CD4-positive, alpha-beta T cell treated with Interleukin-15 for 4 hours (primary cell): ENCODE measurements at places on chromosomes 3 and 15.

DNA sequence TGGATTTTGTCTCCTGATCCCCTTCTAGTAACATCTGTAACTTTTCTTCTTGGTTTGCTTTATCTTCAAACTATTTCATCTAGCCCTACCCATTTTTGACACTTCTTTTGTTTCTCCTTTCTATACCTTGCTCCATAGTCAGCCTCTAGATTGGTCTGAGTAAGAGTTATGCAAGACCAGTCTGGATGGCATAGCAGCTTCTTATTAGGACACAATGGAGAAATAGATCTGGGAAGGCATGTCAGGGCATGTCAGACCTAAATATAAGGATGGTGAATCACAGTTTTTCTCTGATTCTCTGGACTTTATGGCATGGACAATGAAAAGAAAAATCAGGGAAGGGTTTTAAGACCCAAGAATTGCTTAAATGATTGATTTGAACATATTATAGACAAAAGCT, 452.5 kb downstream of the RAP2B start:
- DNase-seq, result no peak

GRCh38 chr15:100211855-100212850, 129.6 kb downstream of the ADAMTS17 start:
- DNase-seq, result no peak

DNA sequence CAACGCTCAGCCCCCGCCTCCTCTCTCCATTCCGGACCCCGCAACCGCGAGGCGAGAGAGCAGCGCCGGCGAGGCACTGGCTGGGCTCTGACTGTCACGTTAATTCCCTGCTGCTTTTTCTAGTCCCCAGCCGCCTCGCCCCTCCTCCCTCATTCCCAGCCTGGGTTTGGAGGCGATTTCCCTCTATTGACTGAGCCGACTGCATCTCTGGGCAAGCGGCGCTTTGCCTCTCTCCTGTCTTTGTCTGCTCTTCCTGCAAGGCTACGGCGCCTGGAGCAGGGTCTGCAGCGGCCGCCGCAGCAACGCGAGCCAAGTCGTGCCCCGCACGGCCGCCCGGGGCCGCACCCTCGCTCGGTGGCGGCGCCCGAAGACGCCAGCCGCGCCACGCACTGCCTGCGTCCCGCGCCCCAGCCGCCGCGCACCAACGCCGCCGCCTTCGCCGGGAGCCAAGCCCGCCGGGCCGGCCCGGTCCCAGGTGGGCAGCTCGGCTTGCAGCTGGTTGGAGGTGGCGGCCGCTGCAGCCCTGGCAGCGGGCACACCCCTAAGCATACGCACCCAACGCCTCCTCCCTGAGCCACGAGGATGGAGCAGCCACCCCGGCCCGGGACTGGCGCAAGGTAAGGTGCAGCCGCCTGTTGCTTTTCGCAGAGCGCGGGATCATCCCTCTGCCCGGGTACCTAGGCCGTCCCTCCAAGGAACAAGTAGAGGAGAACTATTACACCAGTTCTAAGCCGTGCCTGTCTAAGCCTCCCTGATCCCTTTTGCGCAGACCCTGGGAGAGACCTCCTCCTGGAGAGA, at the start of gene LRRC3B:
LRRC3B (plus strand) TSS at position 152 of the 798 bp plus-strand sequence. CDS start 86,901 bp downstream, outside the sequence.
- DNase-seq, result no peak

- no peak for DNase-seq
Observed at GRCh38 chr3:59056706-59057105, 6.9 kb upstream of the CFAP20DC start.

DNA sequence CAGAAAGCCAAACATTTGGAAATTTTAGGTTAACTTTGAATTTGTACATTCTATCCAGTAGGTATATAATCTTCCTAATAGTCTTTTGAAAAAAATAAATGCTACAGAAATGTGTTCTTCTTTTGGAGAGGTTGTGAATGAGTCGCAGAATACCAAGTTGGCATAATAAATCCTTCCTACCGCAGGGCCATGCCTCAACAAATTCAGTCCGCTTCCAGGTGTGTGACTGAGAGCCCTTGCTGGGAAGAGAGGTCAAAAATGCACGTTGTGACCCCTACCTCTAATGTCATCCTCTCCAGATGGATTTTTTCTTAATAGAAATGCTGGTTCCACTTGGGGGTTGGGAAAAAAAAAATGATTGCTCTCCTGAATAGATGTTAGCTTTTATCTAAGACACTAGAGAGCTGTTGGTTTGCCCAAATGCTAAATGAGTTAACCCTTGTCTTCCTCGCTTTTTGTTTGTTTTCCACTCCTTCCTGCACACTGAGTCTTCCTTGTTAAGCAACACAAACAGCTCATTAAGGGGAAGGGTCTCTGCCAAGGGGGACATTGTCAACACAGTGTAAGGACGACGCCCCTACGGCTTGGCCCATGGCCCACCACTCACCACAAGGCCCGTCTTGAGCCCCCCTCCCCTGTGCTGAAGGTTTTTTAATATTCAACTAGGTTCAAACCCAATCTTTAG, 33.9 kb downstream of the RLBP1 start:
- DNase-seq, result no peak

DNA sequence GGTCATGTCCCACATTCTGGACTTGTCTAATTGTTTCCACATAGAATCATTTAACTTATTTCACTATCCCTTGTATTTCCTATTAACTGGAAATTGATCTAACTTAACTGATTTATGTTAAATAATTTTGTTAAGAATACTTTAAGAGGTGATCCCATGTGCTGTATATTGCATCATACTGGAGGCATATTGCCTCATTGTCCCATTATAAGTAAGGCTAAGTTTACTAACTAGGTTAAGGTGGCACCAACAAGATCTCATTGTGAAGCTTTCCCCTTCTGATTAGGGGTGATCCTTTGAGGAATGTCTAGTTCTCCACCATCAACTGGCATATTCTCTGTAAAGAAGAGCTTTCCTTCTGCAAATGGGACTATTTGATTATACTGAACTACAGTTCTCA, 24.4 kb downstream of the MAP1A start:
- DNase-seq, result no peak

- DNase-seq, result peak; percentile 25
Observed at GRCh38 chr15:77034695-77035489, 36.0 kb downstream of the TSPAN3 start.

- no peak for DNase-seq
Observed at GRCh38 chr3:52841211-52841980, 6.6 kb upstream of the MUSTN1 start.

- DNase-seq, result no peak
Observed at GRCh38 chr15:90735923-90736322, 18.8 kb downstream of the BLM start.

DNA sequence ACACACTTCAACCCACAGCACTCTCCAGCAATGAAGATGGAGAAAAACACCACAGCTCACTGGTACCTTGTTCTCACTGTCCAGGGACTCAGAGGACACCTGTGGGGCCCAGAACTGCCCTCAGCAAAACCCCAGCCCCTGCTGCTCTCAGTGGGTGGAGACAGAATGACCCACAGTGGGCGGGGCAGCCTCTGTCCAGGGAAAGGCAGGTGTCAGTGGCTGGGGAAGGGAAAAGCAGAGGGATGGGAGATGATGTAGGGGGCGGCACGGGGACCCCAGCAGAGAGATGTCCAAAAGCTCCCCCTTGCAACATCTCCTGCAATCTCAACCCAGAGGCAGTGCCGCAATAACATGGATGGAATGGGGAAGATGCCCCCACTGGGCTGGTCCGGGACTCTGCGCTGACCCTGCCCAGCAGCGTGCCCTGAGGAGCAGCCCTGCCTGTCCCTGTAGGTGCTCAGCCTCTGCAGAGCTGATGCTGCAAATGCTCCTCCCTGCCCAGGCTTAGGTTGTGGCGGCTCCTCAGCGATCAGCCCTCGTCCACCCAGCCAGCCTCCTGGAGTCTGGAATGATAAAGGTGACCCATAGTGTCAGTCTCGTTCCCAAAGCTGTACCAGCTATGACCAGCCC, 193.9 kb downstream of the XXYLT1 start:
- no peak for DNase-seq

DNA sequence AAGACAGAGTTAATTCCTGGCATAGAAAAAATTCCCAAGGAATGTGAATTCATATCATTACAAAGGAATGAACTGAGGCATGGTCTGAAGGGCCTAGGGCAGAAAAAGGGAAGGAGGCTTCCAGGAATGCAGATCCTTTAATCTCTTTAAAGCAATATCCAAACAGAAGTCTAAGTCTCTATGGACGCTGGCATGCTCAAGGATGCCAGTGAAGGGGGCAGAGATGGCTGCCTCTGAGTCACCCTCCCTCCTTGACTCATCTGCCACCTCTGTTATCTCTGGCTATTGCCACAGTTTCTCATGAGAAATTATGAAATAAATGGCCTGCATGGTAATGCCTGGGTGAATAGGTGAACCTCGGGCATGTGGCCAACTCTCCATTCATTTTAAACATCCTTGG, 96.3 kb upstream of the BCL6 start:
- no peak for DNase-seq

- DNase-seq, result no peak
Observed at GRCh38 chr3:146387566-146387965, 81.8 kb downstream of the PLSCR2 start.

GRCh38 chr3:24763393-24763792, 268.7 kb upstream of the THRB start:
- DNase-seq, result no peak

GRCh38 chr3:128247666-128248409, 94.6 kb downstream of the EEFSEC start:
- no peak for DNase-seq
